ENCODE measurements at places on chromosomes 11 and 22.
A peak's percentile ranks its signal among the peaks of the same experiment; 100 is the strongest.

GRCh38 chr11:73862986-73863385, 13.7 kb downstream of the COA4 start:
- DNase-seq: no peak

DNA sequence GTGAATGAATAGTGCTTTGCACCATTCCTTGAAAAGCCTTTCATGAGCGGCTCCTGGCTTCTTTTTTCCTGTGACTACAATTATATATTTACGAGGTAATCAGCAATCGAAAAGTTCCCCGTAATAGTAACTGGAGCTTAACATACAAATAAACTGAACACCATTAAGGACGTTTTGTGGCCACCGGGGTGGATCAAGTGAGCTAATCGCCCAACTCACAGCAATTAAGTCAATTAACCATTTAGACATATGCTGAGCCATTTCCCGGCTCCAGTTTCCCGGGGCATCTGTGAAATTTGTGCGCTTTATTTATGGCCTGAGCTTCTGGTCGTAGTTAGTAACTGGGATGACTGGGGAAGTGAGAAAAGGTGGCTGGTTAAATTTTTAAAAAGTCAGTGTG, 465.2 kb downstream of the MIAT start:
- no peak for DNase-seq

- DNase-seq: peak; percentile 54
Measured at GRCh38 chr11:44727373-44728287, 868 bp downstream of the TSPAN18 start.

GRCh38 chr11:83436855-83437254, 150.7 kb upstream of the CCDC90B start:
- no peak for DNase-seq

GRCh38 chr22:26563022-26563421, 26.9 kb downstream of the TPST2 start:
- DNase-seq: no peak

All from stimulated activated CD8-positive, alpha-beta memory T cell treated with anti-CD3 and anti-CD28 coated beads, Interleukin-12 subunit alpha, Interleukin-12 subunit beta, amount 100 ng/mL, for 1 hour (primary cell).